ENCODE measurements at places on chromosomes 4 and X.
A peak's percentile ranks its signal among the peaks of the same experiment; 100 is the strongest.

DNA sequence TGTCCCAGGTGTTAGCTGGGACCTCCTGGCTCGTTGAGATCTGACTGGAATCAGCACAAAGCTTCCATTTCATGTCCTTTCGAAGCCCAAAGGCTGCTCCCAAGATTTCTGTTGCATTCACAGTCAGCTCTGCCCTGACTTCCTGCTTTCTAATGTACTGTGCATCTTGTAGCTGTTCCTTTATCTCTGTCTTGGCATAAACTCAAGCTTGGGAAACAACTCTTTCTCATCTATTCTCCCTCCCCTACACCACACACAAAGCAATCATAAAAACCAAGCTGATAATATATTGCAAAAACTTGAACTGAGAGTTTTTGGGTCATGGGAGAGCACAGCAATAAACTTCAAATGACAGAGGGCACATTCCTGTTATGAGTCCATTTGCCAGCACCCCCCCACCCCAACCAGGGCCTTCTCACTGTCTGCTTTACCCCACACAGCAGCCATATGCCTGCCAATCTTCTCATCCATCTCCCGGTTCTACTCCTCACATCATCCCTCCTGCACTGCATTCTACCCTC lies 76.3 kb downstream of the SYNPO2 start:
- peak; percentile 90 for DNase-seq

GRCh38 chr4:141786946-141787345 lies 150.6 kb downstream of the IL15 start:
- DNase-seq: no peak

GRCh38 chrX:70527610-70528345 lies 83.1 kb downstream of the DLG3 start:
- DNase-seq: no peak

- DNase-seq: no peak
These were observed 62.6 kb downstream of the COQ2 start for GRCh38 chr4:83221897-83222441.

DNA sequence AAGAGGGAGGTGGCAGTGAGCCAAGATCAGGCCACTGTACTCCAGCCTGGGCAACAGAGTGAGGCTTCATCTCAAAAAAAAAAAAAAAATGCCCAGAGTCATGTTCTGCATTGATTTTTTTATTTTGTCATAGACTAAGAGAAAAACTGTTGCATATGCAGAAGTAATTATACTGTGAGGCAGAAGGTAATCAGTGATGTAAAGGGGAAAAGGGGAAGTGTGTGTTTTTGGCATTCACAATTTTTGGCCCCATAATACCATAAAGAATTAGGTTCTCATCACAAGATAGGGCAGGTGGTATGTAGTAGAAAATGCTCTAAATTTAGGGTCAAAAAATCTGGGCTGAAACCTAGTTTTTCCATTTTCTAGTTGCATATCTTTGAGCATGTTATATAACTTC lies 47.3 kb upstream of the GAB1 start:
- no peak for DNase-seq

GRCh38 chr4:20603671-20604313 lies 96.5 kb upstream of the PACRGL start:
- DNase-seq: peak; percentile 77

DNA sequence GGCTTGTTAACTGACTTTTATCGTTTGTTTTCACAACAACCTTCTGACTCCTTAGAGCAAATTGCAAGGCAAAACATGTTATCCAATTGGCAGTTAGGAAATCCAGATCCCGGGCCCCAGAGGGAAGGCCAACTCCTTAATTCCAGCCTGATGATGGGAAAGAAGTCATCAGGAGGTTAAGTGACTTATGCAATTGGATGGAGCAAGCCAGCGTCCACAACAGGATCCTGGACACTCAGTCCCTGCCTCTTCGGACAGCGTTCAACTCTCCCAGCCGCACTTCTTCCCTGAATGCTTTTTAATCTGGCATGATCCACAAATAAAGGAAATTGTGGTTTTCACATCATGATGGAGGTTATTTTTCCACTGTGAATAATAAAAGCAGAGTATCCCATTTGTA lies 310.1 kb downstream of the RAB28 start:
- no peak for DNase-seq

DNA sequence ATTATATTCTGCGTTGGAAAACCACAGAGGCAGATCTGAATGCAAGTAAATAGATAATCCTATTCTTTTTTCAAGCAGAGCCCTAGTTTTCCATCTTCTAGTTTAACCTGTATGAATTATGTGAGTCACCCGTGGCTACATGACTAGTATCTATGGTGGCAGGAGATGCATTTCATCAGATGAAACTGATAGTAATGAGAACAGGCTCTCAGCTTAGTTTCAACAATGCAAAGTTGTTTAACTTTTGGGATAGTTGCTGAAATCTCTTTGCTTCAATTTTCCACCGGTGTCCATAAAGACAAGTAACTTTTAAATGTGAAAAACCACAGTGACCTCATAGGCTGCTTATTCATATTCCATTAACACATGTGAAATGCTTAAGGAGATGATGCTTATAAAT lies 1317.4 kb upstream of the TENM3 start:
- DNase-seq: no peak

- DNase-seq: no peak
These were observed 83.5 kb downstream of the NSUN7 start for GRCh38 chr4:40833212-40833611.

- DNase-seq: peak; percentile 50
These were observed 6.5 kb downstream of the ZNF185 start for GRCh38 chrX:152904151-152905080.

- no peak for DNase-seq
These were observed 67.6 kb downstream of the ARFIP1 start for GRCh38 chr4:152847376-152847775.

- no peak for DNase-seq
These were observed 81.4 kb upstream of the TRIM2 start for GRCh38 chr4:153122855-153123254.

DNA sequence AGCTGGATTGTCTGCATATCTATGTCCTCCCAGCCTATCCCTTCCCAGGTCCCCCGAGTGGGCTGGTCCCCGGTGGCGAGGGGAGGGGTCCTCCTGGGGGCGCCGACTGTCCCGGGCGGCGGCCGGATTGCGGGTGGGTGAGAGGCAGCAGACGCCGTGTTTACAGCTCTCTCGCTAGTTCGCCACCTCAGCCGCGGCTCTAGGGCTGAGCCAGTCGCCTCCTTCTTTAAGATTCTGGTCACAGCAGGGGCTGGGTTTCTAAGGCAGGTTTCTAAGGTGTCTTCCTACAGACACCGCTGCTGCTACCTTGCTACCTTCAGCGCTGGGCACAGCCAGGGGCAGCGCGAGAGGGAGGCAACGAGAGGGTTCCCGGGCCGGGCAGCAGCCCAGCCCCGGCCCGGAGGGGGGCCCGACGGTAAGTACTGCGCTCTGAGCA lies 57.2 kb downstream of the FRMPD3 start:
- no peak for DNase-seq

- no peak for DNase-seq
These were observed 599.1 kb downstream of the RPA4 start for GRCh38 chrX:97482666-97483300.

GRCh38 chr4:54392479-54392878 lies 163.4 kb downstream of the PDGFRA start:
- DNase-seq: no peak

- DNase-seq: peak; percentile 71
These were observed 71.1 kb downstream of the NSG1 start for GRCh38 chr4:4457803-4458553.

- no peak for DNase-seq
These were observed 46.1 kb downstream of the BMX start for GRCh38 chrX:15546745-15547144.

GRCh38 chr4:85372966-85373365 lies 102.0 kb upstream of the ARHGAP24 start:
- DNase-seq: no peak

- DNase-seq: no peak
These were observed 10.1 kb upstream of the NKX1-1 start for GRCh38 chr4:1416051-1416947.

- DNase-seq: no peak
These were observed 19.2 kb upstream of the SPCS3 start for GRCh38 chr4:176300565-176300964.

DNA sequence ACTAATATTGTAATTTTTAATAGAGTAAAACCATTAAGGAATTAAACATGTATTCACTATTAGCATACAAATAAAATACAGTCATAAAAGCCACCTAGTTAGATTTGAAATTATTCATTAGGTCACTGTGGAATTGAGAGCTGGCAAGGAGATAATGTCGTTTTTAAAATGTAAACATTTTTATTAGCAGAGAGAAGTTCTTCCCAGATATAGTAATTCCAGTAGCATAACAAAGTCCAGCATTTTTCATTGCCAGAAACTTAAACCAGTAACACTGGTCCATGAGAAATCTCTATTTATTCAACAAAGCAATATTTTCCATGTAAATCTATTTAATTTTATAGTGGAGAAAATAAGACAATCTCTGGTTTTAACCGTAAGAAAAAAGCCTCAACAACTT lies 17.5 kb downstream of the ENOX2 start:
- DNase-seq: no peak

- DNase-seq: no peak
These were observed 33.2 kb upstream of the MAN2B2 start for GRCh38 chr4:6541789-6542188.

All from choroid plexus epithelial cell (primary cell).